ENCODE measurements at places on chromosomes 6 and 20.

DNA sequence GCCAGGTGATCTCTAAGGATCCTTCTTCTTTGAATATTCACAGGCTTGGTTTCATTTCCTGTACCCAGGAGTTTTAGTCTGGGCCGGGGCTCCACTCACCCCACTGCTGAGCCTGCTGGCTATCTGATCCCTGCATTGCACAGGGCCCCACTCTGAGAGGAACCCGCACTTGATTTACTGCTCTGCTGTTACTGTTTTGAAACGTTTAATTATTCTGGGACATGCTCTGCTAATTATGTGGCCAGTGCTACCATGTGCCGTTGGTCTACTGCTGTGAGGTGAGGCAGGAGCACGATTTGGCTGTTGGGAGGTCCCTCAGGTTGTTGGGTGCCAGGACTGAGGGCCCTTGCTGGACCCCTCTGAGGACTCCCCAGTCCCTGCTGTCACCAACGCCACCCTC, 108.7 kb upstream of the SIRPA start:
- DNase-seq, result no peak

DNA sequence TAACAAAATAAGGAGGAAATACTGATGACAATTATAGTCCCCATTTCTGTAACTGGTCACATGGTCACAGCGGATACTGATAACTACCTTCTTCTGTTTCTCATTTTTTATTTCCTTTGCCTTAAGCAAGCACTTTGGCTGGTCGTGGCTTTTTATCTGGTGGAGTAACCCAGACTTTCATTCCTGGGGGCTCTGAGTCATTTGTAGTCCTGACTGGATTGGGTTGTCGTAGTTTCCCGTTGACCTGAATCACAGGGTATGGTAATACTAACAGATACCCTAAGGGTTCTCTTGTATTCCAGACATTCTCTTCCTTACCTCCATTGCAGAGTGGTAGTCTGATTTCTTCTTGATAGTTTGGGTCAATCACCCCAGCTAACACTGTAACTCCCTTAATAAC, 500.3 kb upstream of the ADGRB3 start:
- no peak for DNase-seq

GRCh38 chr6:63897459-63897858, 261.9 kb downstream of the PHF3 start:
- no peak for DNase-seq

DNA sequence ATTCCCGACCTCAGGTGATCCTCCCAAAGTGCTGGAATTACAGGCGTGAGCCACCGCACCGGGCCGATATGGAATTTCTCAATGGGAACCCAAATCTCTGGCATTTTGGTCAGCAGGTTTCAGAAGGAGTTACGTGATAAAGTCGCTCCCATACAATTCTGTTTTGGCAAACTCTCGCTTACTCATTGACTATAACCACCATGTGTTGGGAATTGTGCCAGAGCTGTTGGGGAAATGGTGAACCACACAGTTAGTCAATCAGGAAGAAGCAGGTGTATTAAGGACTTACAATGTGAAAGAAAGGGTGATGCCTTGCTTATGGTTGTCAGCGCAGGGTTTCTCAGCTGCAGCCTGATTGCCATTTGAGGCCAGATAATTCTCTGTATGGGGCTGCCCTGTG, 410.5 kb downstream of the QKI start:
- DNase-seq, result no peak

GRCh38 chr6:157830354-157831017, 7.4 kb downstream of the SNX9 start:
- no peak for DNase-seq

DNA sequence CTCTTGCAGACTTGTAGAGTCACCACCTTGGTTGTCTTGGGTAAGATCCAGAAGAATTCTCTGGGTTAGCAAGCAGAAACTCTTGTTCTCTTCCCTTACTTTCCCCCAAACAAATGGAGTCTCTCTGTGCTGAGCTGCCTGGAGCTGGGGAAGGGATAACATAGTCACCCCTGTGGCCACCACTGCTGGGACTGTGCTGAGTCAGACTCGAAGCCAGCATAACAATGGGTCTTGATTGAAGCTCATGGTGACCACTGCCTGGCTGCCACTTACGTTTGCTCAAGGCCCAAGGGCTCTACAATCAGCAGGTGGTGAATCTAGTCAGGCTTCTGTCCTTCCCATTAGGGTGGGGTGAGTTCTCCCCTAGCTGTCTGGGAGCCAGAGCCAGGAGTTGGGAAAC, 15.4 kb upstream of the ERVFRD-1 start:
- no peak for DNase-seq

DNA sequence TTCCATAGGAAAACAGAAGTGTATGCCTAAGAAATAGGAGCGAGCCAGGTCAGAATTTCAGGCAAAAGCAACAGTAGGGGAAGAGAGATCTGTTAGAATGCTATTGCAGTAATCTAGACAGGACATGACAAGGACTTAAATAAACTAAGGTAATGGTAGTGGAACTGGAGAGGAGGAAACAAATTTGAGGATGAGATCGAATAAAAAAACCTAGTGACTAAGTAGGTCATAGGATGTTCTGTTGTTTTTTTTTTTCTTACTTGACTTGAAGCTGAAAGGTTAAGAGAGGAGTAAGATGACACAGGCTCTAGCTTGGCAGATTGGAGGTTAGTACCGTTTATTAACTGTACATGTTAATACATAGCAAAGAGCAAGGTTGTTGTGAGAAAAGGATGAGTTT, 28.6 kb downstream of the ORC3 start:
- no peak for DNase-seq

DNA sequence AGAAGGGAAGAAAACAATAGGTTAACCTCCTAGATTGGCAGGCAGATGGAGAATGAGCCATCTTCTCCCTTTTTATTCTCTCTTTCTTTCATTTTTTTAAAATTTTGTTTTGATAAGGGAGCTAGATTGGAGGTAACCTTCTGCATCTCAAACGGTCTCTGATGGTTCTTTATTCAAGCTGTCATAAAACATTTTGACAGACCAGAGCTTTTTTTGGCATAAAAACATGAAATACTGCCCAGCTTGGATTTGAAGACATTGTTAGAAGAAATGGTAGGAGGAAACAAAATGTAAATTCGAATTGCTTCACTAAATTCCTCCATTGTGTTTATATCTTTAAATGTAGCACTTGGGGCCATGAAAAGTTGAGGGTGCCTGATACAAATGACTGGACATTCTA, 158.5 kb downstream of the EPHA7 start:
- no peak for DNase-seq

GRCh38 chr6:147738516-147739162, 230.1 kb downstream of the SAMD5 start:
- no peak for DNase-seq

DNA sequence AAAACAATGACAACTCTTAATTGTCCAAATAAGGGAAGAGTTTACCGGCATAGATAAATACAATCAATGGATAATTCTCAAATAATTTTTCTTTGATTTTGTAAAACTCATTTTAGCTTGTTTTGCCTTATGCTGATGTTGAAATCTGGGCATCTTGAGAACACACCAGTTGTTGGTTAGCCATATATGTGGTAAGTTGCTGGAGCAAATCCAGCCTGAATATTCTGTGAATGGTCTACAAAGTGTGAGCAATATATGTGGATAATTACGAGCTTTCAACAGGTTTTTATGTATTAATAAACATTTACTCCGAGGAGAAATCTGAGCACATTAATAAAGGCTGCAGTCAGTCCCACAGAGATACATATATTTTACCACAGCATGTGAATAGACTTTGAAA, 423.6 kb downstream of the BCKDHB start:
- no peak for DNase-seq

GRCh38 chr6:92879526-92879925, 539.8 kb downstream of the EPHA7 start:
- no peak for DNase-seq
